ENCODE measurements at places on chromosomes 4 and X.

DNA sequence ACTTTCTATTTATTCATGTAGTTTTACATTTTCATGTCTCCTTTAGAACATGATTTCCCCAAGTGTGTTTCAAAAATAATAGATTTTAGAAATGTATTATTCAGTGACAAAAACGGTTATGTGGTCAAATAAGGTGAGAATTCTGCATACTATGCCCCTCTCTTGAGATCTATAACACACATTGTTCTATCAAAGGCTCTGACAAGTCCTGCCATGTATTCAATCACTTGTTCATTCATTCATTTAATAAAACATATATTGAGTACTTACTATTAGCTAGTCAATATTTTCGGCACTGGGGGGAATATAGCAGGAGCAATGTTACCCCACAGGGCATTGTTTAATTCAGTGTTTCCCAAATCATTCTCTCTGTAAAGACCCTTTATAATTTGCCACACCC is 58.4 kb upstream of the FGF13 start:
- no peak for DNase-seq

DNA sequence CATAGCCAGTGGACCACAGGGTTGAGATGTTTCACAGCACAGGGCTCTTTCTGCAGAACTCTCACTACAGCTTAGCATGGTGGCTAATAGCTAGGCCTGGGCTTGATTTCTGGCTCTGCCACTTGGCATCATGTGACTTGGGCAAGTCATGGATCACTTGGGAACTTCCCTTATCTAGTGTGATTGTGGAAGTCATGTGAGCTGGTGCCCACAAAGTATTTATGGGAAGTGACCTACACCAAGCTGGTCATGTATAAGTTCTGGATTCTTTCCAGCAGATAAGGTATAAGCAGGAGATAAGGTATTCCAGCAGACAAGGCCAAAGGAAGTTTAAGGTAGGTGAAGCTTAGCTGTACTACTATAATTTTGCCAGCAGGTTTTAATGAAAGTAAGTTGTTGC is 61.0 kb downstream of the REELD1 start:
- no peak for DNase-seq

GRCh38 chr4:93394545-93395081 is 433.9 kb upstream of the ATOH1 start:
- no peak for DNase-seq

GRCh38 chr4:149927514-149927913 is 111.9 kb upstream of the IQCM start:
- DNase-seq: no peak

- no peak for DNase-seq
Observed at GRCh38 chrX:71458866-71459265, 74.0 kb upstream of the OGT start.

- no peak for DNase-seq
Observed at GRCh38 chr4:34046580-34046979, 2197.7 kb downstream of the ARAP2 start.

DNA sequence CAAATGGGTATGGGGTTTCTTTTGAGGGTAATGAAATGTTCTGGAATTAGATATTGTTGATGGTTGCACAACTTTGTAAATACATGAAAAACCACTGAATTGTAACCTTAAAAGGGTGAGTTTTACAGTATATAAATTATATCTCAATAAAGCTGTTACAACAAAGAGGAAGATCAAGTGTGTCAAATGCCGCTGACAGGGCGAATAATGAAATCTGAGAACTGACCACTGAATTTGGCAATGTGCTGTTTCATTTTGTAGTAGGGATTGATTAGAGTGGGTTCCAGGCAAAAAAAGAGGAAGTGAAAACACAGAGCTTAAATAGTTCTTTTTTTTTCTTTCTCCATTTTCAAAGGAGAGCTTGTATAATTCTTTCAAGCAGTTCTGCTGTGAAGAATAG is 161.1 kb upstream of the NAP1L5 start:
- no peak for DNase-seq

DNA sequence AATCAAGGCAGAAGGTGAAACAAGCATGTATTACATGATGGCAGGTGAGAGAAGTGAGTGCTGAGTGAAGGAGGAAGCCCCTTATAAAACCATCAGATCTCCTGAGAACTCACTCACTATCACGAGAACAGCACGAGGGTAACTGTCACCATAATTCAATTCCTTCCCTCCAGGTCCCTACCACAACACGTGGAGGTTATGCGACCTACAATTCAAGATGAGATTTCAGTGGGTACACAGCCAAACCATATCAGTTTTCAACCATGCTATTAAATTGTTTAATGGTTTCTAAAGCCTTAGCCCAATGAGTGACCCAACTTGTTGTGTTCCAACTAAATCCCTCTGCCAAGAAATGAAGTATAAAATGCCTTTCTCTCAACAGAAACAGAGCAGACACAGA is 519.8 kb downstream of the GBA3 start:
- no peak for DNase-seq

DNA sequence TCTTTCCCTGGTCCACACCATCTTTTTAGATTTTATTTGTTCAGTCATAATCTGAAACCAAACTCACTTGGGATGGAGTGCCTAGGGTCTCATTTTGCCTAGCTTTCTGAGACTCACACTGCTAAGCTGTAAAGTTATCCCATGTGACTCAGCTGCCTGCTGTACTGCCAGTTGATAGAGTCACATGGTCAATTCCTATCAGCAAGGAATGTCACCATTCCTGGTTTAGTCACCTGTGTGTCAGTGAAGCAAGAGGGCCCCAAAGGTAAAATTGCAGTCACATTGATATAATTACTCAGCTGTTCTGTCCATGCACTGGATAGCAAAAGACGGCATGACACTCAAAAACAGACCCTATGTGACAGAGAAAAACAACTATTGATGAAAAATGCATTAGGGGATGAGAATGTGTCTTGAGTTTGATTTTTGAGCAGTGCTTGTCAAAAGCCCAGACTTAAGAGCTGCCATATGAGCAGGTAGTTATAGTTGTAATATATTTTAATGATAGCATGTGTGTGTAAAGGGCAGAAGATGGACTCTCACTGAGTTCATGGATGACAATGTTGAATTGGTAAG is 413.2 kb downstream of the PPARGC1A start:
- no peak for DNase-seq

- no peak for DNase-seq
Observed at GRCh38 chr4:123599061-123599919, 202.7 kb downstream of the SPRY1 start.

- DNase-seq: no peak
Observed at GRCh38 chrX:150456466-150456865, 93.3 kb downstream of the MAMLD1 start.

- no peak for DNase-seq
Observed at GRCh38 chrX:91434351-91435168, at the start of gene PABPC5. TSS of gene PABPC5 (plus strand) at chrX:91434839. CDS start at chrX:91435578, 739 bp downstream.

DNA sequence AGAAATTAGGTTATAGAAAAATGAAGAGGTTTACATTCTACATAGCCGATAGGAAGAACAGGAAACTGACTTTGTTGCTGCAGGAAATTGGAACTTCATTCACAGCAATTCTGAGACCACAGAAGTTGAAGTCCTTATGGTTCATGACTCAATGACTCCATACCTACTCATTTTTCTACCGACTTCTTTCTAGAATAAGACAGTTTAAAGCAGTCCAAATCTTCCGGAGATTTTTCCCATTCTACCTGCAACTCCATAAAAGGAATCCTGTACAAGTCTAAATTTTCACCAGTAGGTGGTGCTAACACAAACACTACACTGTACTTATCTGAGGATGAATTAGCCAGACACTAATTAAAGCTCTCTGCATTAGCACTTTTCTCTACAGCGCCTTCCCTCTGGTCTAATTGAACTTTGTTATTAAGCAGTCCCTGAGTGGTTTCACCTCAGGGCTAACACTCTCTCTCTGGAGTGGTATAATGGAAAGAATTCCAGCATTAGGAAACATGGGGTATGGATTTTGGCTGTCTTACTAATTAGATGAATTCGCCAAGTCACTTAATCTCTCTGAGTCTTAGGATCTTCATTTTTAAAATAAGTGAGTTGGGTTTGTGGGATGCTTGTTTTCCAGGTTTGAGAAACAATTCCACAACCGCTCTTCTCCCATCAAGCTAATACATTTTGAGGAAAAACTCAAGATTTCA is 167.9 kb downstream of the SMIM20 start:
- DNase-seq: no peak

- no peak for DNase-seq
Observed at GRCh38 chr4:84938316-84938715, 28.2 kb downstream of the WDFY3 start.

- no peak for DNase-seq
Observed at GRCh38 chr4:88275516-88275915, 8.8 kb downstream of the PPM1K start.

DNA sequence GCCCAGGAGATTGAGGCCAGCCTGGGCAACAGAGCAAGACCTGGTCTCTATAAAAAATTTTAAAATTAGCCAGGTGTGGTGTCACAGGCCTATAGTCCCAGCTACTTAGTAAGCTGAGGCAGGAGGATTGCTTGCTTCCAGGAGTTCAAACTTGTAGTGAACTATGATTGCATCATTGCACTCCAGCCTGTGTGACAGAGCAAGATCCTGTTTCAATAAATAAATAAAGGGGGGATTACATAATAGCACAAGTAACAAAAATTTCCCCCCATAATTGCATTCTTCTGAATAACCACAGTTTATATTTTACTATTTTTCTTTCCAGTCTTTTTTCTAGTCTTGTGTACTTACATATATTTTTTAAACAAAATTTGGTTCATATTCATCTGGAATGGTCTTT is 135.6 kb downstream of the CHIC2 start:
- DNase-seq: no peak

DNA sequence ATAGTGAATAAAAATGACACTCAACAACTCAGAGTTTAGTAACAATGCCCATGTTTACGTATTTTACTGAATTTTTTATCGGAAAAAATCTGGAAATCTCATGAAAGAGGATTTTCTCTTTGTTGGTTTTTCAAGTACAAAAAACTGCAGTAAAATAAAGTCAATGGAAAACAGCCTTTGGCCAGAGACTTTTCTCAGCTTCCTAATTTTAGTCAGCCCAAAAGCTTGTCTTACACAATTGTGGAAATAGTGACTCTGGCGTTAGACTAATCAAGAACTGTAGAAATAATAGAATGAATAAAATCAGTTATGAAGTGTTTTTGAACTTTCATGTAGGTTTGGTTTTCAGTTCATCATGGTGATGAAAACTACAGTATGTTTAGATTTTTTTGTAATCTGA is 234.7 kb downstream of the DKK2 start:
- DNase-seq: no peak

DNA sequence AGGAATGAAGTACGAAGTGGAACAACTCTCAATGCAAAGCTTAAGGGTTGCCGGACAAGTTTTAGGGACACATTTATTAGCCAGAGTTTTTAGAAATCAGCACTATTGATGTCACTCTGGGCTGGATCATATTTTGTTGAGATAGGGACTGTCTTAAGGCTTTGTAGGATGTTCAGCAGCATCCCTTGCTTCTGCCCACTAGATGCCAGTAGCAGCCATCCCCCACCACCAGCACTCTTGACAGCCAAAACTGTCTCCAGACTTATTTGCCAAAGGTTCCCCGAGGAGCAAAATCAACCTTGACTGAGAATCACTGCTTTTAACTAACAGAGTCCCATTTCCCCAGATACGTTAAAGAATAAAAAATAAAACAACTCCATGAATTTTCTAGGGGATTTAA is 1497.3 kb downstream of the STIM2 start:
- no peak for DNase-seq

- no peak for DNase-seq
Observed at GRCh38 chr4:87811977-87812376, 12.6 kb downstream of the IBSP start.

Measured in stimulated activated CD8-positive, alpha-beta memory T cell treated with anti-CD3 and anti-CD28 coated beads, Interleukin-7, amount 100 ng/mL, for 4 hours (primary cell).